Suppressor macrophage treated with lipopolysaccharide for 1 hour (primary cell): ENCODE measurements at places on chromosomes 4 and X.

- no peak for DNase-seq
Measured at GRCh38 chr4:70709611-70710205, 12.1 kb upstream of the RUFY3 start.

DNA sequence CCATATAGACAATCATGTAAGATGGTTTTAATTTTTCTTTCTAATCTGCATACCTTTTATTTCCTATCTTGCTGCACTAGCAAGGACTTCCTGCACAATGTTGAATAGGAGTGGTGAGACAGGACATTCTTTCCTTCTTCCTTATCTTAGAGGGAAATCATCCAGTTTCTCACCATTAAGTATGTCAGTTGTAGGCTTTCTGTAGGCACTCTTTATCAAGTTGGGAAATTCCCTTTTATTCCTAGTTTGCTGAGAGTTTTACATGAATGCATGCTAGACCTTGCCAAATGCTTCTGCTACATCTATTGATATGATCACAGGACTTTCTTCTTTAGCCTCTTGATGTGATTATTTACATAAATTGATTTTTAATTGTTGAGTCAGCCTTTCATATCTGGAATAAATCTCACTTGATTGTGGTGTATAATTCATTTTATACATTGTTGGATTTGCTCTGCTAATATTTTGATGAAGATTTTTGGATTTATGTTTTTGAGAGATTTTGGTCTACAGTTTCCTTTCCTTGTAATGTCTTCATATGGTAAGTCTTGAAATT lies 23.8 kb downstream of the RNF175 start:
- DNase-seq = no peak

DNA sequence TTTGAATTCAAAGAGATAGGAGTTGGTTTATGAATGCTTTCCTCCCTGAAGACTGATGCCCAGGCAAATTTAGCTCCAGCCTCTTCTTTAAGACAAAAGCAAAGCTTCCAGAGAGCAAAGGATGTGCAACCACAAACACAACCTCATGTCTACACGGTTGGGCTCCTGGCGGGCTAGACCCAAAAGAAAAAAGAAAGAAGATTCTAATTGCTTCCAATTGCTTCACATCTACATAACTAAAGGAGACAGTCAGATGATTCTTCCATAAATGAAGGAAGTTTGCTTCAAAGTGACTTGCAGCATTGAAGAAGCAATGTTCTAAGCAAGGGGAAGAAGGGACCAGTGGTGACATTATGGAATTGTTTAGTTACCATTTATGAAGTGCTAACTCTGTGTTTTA lies 1603.0 kb upstream of the TENM3 start:
- no peak for DNase-seq

DNA sequence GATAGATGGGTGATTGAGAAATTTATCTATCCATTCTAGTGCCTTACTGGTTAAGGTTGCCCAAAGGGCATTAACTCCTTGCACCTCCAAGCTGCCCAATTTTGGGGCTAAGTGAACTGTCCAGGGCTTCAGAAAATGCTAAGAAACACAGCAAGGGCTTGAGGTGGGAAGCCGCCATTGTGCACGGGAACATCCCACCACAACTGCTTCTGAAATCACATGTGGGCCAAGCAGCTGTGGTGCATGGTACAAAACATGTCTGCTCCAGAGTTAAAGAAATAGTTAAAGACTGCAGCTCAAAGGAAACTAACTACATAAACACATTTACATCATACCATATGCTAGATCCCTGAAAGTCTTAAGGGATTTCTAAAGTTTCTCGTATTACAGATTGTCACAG lies 144.3 kb upstream of the NDST3 start:
- no peak for DNase-seq

DNA sequence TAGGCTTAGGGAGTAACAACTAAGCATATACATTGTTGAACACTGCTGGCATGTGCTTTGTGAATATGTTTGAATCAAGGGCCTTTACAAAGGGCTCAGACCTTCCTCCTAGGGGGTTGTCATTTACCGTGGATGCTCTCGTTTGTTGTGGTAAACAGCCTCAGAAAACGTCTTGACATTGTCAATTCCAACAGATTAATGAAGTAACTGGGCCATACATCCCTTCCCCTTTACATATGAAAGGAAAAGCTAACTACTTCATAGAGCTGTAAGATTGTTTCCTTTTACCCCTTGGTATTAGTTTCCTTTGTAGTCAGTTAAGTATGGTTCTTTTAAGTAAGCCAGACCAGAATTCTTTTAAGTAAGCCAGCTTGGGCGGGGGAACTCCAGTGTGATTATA lies 42.9 kb downstream of the FAT4 start:
- DNase-seq = no peak

GRCh38 chrX:45584717-45585116 lies 384.0 kb upstream of the DIPK2B start:
- DNase-seq = no peak

GRCh38 chr4:118226311-118227010 lies 126.3 kb downstream of the PRSS12 start:
- DNase-seq = no peak
